ENCODE measurements at places on chromosomes 6 and 20.
A peak's percentile ranks its signal among the peaks of the same experiment; 100 is the strongest.

DNA sequence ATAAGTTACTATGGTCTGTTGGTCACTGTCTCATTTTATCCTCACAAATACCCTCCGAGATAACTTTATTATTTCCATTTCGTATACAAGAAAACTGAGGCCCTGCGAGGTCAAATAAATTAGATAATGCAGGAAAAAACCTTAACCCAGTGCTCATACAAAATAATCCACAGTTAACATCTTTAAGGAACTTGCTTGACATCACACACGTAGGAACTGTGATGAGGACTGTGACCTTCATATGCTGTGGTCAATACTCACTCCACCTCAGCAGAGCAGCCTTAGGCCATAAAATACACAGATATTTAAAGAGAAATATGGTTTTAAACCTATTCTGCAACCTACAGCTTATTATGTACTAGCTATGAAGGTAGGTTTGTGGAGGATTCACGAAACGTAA, 34.3 kb downstream of the PRDM1 start:
- DNase-seq = no peak

DNA sequence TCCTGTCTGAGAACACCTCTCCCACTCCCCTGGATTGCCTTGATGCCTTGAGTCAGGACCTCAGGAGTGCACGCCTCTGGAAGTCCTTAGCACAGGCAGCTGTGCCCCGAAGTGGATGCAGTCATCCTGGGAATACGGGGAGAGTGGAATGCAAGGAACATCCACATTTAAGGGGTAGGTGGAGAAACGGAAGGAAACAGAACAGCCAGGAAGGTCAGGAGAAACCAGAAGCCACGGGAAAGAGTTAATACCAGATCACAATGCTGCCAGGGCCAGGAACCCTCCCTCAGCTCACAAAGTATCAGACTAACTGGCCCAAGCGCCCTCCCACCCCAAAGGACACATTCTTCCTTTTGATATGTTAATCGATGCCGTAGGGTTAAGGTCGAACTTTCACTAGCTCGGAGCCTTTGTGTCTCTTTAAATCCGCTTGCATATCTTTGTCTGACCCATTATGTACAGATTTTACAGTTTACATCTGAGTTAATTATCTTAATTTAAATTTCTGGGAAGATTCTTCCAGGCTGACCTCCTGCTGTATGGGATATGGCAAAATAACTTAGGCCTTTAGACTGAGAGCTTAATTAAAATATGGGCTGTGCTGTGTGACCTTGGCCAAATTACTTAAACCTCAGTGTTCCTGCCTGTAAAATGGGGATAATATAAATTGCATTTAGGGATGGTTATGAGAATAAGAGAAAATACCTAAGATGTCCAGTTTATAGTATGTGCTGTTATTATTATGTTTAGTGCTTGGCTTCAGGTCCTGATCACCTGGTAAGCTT, 24.0 kb upstream of the CCND3 start:
- no peak for DNase-seq

DNA sequence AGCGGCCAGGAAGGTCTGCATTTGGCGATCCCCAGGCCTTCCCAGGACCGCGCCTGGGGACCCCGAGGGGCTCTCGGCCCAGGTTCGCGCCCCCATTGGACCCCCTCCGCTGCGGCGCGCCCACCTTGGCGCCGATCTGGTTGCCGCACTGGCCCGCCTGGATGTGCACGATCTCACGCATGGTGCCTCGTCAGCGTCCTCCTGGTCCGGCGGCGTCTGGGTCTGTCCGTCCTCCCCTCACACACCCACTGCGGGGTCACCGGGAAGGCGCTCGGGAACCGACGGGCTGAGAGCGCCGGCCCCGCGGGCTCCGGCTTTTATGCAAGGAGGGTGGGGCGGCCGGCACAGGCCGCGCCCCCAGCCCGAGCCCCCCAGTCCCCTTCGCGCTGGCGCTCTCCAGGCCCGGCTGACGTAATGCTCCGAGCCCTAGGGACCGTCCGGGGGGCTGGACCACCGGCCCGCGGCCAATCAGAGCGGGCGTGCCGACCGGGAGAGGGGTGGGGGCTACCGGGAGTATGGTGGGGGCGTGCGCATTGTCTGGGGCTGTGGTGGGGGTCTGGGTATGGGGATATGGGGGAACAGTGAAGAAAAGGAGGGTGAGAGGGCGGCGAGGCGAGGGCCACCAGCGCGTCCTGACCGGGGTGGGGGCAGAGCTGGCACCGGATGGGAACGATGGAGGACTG, at the start of gene TUBB2B:
TSS of gene TUBB2B (minus strand) at position 291 of the 683 bp plus-strand sequence. CDS start at position 181, 110 bp downstream.
- DNase-seq = peak; percentile 94

GRCh38 chr6:22457996-22458395, 111.4 kb upstream of the HDGFL1 start:
- DNase-seq = no peak

DNA sequence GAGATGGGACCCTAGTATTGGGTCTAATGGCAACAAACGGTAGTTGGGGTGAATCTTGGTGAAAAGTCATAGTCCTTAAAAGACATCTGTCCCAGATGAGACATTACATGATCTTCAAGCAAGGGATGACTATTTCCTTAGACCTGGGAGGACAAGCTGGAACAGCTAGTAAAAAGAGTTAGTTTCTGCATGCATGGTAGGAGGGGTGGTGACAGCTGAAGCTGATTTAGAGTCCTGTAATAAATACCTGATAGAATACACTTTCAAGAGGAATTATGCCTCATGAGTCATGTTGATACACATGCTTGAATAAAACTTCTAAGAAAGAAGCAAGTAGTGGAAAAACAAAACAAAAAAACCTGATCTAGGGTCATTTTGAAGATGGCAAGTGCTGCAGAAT, 247.4 kb downstream of the CD109 start:
- no peak for DNase-seq

DNA sequence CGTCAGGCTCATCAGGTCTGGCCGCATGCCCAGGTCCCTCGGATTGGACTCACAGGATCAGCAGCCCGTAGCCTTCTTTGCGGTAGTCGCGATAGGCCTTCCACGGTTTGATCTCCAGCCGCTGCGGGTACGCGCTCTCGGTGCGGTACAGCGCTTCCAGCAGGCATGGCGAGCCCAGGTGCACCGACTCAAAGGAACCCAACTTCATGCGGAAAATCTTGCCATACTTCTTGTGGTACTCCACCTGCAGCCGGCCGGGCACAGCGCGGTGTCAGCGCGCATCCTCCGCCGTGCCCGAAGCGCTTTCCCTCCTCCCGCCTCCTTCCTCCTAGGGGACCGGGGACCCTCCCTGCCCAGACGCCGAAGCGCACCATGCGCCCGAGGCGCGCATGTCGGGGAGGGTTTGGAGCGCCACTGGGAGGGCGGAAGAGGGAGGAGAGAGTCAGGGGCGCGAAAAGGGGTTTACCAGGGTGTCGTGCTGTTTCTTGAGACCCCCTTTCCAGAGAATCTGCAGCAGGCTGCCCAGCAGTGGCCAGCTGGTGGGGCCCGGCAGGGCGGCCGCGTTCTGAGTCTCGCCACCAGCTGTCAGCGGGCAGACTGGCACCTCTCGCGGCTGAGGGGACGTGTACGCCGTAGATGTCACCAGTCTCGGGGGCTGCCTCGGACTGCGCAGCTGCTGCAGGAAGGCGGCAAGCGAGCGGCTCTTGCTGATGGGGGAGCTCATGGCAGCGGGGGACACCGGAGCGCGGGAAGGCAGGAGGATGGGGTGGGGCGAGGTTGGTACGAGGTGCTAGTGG, 732 bp downstream of the CYP24A1 start:
- no peak for DNase-seq

DNA sequence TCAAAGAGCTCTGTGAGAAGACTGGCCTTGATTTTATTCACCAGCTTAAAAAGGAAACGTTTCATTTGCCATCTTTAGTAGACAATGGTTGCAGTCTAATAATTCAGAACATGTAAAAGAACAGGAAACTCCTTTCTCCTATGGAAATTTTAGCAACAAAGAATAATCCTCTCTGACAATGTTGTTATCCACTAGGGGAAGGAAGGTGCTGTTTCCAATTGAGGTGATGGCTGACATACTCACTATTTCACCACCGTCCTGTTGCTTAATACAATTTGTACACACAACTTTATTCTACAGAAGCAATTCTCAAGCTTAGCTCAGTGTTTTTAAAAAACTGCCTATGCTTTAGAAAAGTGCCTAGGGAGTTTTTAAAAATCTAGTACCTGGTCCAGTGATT, 192.7 kb downstream of the ARHGAP18 start:
- DNase-seq = no peak

DNA sequence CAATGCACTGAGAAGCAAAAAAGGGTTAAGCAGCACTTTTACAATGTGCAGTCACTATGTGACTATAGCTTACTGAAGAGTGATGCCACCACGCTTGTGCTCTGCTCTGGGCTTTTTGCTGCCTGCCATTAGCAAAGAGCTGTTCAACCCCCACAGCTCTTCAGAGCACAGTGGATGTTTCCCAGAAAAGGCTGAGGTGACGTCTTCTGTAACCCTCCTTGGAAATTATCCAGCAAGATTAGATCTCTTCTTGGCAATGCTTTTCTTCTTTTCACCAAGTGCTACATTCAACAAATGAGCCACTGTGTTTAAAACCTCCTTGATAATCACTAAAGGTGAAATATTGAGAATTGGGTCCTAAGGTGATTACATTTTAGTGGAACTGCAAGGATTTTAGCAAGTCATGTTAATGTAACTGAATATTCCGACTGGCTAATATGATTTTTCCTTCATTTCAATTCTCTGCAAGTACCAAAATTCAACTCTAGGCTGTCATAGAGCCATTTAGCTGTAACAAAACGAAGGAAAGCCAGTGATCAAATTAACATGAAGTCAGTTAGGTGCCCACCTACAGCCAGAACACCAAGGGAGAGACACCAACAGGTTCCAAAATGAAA, 34.9 kb downstream of the ELOVL5 start:
- DNase-seq = no peak

DNA sequence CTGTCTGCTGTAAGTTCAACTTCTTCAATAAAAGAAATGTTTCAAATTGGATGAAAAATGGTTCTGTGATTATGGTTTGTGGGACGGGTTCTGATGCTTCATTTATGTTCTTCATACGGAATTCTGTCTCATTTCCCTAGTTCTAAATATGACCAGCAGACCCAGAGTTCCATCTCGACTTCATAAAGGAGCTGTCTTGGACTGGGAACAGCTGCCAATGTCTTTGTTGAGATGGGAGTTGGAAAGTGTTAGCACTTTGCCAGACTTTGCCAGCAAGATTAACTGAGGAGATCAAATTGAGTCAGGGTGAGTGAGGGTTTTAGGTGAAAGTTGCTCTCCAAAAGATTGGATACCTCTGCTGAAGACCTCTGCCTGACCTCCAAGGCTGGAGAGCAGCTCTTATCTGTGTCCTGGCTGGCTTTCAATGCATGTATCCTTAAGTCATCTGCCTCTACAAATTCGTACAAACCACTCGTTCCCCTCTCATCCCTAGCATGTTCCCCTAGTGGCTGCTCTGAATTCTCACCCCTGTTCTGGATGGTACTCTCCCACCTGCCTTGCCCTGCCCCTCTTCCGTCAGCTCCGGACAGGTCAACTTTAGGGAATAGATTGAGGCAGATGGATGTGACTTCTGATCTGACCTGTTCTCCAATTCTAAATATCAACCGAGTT, at the start of gene EFCAB8:
TSS of gene EFCAB8 (plus strand) at position 223 of the 672 bp plus-strand sequence. CDS start 4,870 bp downstream, outside the sequence.
- no peak for DNase-seq

GRCh38 chr6:19983374-19983773, 146.2 kb downstream of the ID4 start:
- no peak for DNase-seq

DNA sequence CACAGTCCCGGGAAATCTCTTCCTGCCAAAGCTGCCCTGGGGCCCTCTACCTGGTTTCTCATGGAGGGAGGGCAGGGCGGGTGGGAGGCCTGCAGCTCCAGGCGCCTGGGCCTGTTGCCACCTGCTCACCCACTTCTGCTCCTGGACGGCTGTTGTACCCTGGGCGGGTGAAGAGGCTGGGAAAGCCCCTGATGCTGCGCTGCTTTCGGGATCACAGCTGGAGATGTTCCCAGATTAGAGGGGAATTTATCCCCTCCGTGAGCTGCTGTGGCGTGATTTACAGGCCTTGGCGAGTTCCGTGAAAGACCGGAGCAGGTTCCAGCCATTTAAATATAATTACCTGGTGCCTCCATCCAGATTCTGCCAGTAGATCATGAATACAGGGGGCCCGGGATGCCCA, 12.3 kb upstream of the VSTM2L start:
- no peak for DNase-seq

- no peak for DNase-seq
Observed at GRCh38 chr20:15570156-15570555, 1003.1 kb downstream of the KIF16B start.

- no peak for DNase-seq
Observed at GRCh38 chr6:69866351-69866769, at the start of gene COL19A1. Gene COL19A1 (plus strand): TSS chr6:69866556. CDS start chr6:69879568, 13,012 bp downstream.

- no peak for DNase-seq
Observed at GRCh38 chr20:568673-569415, 25.3 kb upstream of the CSNK2A1 start.

DNA sequence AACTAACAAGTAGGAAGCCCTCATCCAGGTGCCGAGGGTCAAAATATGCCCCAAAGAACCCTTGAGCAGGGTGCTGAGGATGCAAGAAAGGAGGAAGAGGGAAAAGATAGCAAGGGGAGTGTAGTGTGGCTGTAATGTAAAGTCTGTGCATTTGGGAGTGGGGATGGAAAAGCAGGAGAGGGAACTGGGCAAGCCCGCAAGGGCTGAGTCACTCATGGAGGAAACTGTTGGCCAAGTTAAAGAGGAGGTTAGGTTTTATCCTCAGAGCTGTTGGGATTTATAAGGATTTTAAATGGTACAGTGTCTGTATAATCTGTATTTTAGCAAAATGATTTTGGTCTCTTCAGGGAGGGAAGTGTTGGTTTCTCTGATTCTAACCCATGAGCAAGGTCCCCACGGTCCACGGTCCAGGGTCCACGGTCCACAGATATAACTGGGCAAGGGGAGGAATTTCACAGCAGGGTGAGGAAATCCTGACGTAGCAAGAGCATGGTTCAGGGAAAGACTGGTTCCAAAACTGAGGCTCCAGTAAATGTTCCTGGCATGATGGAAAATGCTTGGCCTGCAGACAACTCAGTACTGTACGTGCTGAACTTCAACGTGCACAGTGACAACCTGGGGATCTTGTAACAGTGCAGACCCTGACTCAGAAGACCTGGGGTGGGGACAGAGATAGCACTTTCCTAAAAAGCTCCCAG, 759.8 kb downstream of the PTPRT start:
- no peak for DNase-seq

GRCh38 chr6:164286011-164286410, 871.5 kb downstream of the QKI start:
- DNase-seq = peak; percentile 11
